ENCODE measurements at places on chromosomes 12 and 14.

- DNase-seq = peak; percentile 22
These were observed 101.2 kb downstream of the EEA1 start for GRCh38 chr12:92827836-92828431.

- DNase-seq = no peak
These were observed 200.7 kb upstream of the BCL2L14 start for GRCh38 chr12:11870041-11870451.

GRCh38 chr14:33386140-33386539, 447.5 kb downstream of the NPAS3 start:
- DNase-seq = no peak

GRCh38 chr14:36655571-36655962, 6.1 kb upstream of the PAX9 start:
- DNase-seq = no peak

- DNase-seq = no peak
These were observed at the start of gene ART4 for GRCh38 chr12:14843425-14843887. Gene ART4 (minus strand): TSS chr12:14843526. CDS start chr12:14843113, 413 bp downstream.

DNA sequence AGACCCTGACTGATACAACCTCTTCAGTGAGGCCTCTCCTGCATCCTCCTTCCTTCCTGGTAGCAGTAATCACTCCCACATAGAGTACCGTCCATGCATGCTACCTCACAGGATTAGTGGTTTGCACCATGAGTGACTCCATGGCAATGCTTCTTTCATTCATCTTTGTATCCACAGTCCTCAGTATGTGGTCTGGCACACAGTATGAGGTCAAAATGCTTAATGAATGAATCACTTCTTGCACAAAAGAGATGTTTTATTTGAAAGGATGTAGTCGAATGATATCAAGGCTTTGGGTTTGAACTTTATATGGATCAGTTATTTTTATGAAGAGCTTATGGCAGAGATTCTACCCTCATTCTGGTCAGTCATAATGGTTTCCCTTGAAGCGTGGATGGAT, 42.2 kb downstream of the KCNA5 start:
- peak; percentile 73 for DNase-seq
